Activated CD4-positive, alpha-beta T cell treated with anti-CD3 and anti-CD28 coated beads, Interleukin-2, amount 50 U/mL, for 16 hours (primary cell): ENCODE measurements at places on chromosomes 13 and 19.

GRCh38 chr13:110416131-110417025, 109.3 kb downstream of the COL4A2 start:
- DNase-seq = no peak

- peak; percentile 94 for DNase-seq
Measured at GRCh38 chr19:10797541-10798256, 38.3 kb downstream of the TMED1 start.

- DNase-seq = no peak
Measured at GRCh38 chr13:100824366-100824765, 149.8 kb upstream of the TMTC4 start.

GRCh38 chr19:19061506-19061905, 2.3 kb upstream of the SLC25A42 start:
- DNase-seq = no peak

DNA sequence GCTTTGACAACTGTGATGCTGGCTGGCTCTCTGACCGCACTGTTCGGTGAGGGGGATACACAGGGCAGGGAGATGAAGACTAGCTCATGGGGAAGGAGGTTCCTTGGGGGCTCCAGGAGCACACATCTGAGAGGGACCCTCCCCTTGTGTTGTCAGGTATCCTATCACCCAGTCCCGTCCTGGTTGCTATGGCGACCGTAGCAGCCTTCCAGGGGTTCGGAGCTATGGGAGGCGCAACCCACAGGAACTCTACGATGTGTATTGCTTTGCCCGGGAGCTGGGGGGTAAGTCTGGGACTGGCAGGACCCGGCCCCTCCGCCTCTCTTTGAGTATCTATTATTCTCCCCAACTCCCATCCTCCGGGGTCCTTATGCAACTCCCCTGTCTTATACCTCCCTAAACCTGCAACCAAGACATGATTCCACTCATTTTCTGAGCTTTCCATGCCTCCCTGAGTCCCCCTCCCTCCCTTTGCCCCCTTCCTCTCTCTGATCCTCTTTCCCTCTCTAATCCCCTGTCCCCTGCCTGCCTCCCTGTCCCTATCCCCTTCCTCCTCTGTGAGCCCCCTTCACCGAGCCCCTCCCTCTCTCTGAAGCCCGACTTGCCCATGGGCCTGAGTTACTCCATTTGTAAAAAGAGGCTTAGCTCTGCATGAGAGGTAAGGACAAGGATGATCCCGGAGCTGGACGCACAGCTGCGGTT, 12.5 kb downstream of the NCAN start:
- DNase-seq = no peak

DNA sequence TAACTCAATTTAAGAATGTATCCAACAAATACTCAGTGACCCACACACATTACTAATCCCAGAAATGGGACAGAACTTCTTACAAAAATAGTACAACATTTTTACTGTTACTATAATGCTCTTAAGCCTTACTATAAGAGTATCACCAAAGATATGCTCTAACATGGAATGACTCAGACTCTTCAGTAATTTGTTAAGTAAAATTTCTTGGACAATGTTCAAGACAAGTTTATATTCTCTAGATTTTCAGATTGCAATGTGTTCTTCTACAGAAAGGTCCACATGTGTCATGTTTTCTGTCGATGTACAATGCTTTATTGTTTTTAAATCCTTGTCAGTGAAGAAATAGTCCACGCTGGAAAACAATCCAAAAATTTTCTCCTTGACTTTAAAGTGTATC, 66.3 kb upstream of the RFXAP start:
- no peak for DNase-seq

- DNase-seq = peak; percentile 22
Measured at GRCh38 chr13:112674412-112675365, 15.1 kb upstream of the ATP11A start.

DNA sequence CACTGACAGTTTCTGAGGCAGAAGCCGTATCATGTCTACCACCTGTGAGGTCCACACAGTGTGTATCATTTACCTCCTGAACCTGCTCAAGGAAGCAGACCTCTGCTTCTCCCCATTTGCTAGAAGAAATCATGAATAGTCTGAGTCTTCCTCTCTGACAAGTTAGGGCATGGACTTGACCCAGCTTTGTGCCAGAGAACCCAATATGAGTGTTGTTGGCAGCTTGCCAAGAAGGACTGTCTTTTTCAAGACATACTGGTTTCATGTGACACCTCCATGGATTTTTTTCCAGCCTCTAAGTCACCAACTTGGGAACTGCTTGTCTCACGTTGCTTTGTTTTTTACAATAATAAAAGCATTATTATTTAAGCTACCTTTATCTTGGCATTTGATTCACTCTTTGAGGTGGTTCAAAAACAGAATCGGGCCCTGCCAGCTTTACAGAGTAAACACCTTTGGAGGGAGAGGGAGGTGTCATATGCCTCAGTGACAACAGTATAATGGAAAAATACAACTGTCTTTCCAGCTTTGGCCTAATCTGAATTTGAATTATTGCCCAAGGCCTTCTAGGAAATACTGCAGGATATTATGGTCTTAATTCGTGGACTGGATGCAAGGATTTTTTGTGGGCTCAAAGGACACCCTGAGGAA, 9.6 kb downstream of the ZNF211 start:
- no peak for DNase-seq

GRCh38 chr13:68644611-68645010, 1414.5 kb upstream of the PCDH9 start:
- DNase-seq = no peak
